ENCODE measurements at places on chromosomes 3 and 15.

GRCh38 chr3:59116233-59116537 is 66.4 kb upstream of the CFAP20DC start:
- DNase-seq, result no peak

DNA sequence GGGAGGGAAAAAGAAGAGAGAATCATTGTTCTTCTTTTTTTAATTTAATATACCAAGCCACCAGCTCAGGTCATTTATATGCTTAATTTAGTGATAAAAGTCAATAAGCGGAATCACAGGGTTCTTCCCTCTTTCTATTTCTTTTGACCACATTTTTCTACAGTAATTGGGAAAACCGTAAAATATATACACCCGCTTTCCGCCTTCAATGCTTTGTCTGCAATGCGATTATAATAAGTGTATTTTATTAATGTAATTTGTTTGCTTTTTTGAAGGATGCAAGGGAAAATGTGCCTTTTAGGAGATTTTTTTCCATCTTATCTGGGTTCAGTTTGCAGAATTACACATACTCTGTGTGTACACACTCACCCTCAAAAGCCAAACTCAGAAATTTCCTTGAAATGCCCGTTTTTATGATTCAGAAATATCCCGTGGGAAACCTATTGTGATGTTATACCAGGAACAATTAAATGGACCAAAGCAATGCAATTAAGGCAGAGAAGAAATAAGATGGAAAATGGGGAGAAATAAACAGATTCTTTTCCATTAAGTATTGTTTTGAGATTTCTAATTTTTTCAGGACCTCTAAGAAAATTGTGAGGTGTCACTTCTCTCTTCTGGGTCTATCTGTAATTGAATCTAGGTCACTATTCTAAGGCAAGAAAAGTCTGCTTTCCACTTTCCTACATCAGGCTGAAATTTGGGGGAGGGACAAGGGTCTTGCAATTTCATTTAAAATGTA is 8.3 kb downstream of the SOX14 start:
- DNase-seq, result no peak

DNA sequence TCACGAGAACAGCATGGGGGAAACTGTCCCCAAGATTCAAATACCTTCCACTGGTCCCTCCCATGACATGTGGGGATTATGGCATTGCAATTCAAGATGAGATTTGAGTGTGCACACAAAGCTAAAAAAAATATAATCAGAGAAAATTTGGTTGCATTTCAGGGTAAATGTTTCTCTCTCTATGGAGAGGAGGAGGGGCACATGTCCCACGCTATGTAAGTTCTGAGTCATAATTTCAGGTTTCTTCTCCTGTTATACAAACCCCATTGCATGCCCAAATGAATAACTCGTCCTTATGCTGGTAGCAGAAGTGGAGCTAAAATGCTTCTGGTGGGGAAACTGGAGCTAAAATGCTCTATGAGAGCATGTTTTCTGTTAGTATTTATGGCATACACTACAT is 209.7 kb upstream of the DCBLD2 start:
- DNase-seq, result no peak

GRCh38 chr3:184620475-184621119 is 59.0 kb downstream of the EPHB3 start:
- DNase-seq, result no peak

All from right cardiac atrium (tissue), 5 donors.